ENCODE measurements at places on chromosomes 5 and 9. TPM values are rescaled to one million over a fixed set of nuclear protein-coding genes. Genes with fewer than 3 reads are reported as not detected.

DMGDH gene
- total RNA-seq: 2.9 TPM

CCDC183 gene
- total RNA-seq: 0.89 TPM

LCN15 gene
- total RNA-seq: not detected

PGGT1B gene
- 7.2 TPM for total RNA-seq

RNF183 gene
- not detected for total RNA-seq

NR2F1 gene
- total RNA-seq: 12.8 TPM

CLIC3 gene
- 0.75 TPM for total RNA-seq

S1PR3 gene
- total RNA-seq: 1.9 TPM

SPATA31A3 gene
- not detected for total RNA-seq

AMBP gene
- total RNA-seq: not detected

MCTP1 gene
- 12.7 TPM for total RNA-seq

LRRC70 gene
- not detected for total RNA-seq

MRPL41 gene
- 83.3 TPM for total RNA-seq

ACOT12 gene
- total RNA-seq: not detected

HEMGN gene
- not detected for total RNA-seq

SLC6A19 gene
- not detected for total RNA-seq

COL15A1 gene
- 11.8 TPM for total RNA-seq

ADGRD2 gene
- total RNA-seq: not detected

DOK3 gene
- total RNA-seq: 1.1 TPM

LCN2 gene
- 283 TPM for total RNA-seq

RNF180 gene
- total RNA-seq: 11.5 TPM

GDNF gene
- 1.0 TPM for total RNA-seq

IL4 gene
- not detected for total RNA-seq

ELOVL7 gene
- total RNA-seq: 31.6 TPM

ANKRD31 gene
- 0.21 TPM for total RNA-seq

F12 gene
- 4.0 TPM for total RNA-seq

PRR16 gene
- total RNA-seq: 1.0 TPM

TSTD2 gene
- 19.6 TPM for total RNA-seq

FBXW2 gene
- 25.3 TPM for total RNA-seq

SHC3 gene
- total RNA-seq: 5.1 TPM

ATOX1 gene
- 118 TPM for total RNA-seq

WNT8A gene
- total RNA-seq: not detected

LHX3 gene
- not detected for total RNA-seq

Data from kidney epithelial cell (primary cell).